ENCODE measurements at places on chromosomes 3 and 15.
A peak's percentile ranks its signal among the peaks of the same experiment; 100 is the strongest.

- peak; percentile 87 for DNase-seq
Measured at GRCh38 chr3:138082085-138082991, 33.1 kb downstream of the DZIP1L start.

GRCh38 chr15:73240866-73241499 is 127.8 kb downstream of the HCN4 start:
- peak; percentile 30 for DNase-seq

- no peak for DNase-seq
Measured at GRCh38 chr3:46114323-46114988, 87.2 kb upstream of the XCR1 start.

- no peak for DNase-seq
Measured at GRCh38 chr3:48934333-48934991, 15.8 kb downstream of the ARIH2 start.

DNA sequence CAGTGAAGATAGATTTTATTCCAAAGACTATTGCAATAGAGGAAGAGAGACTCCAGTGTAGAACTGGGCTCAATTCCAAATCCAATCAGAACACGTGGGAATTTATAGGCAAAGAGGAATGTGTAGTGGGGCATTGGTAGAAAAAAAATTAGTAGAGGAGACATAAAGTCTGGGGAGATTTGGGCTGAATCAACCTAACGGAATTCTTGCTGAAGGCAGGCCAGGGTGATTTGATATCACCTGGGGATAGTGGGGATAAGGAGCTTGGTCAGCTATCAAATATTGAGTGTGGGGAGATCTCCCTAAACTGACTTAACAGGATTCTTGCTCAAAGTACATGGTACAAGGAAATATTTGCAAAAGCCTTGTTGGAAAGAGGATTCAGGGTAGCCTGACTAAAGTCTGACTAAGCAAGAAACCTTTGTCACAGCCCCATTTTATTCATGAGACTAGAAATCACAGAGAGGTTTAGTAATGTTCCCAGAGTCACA is 29.6 kb downstream of the SST start:
- DNase-seq: no peak

DNA sequence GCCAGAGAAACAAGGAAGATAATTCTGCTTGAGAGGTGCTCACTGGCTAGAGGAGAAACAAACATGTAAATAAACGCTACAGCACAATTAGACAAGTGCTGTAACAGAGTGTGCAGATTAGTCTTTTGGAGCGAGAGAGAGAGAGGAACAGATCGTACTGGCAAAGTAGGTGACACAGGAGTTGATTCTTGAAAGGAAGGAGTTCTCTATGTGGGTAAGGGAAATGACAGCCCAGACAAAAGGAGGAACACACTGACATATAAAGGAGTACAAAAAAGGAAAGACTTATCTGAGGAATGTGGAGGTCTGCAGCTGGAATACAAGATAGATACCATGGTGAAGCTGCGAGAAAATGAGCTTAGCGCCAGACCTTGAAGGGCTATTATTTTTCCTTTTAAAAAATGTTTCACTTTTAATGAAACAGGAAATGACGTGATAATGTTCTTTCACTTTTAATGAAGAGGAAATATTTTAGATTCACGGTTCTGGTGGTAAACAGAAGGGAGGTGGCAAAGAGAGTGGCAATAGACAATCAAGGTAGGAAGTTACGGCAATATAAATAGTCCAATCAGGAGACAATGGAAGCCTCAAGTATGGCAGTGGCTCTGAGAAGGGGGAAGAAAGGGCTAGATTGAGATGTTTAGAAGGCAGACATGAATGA is 202.9 kb downstream of the VPS13C start:
- no peak for DNase-seq

DNA sequence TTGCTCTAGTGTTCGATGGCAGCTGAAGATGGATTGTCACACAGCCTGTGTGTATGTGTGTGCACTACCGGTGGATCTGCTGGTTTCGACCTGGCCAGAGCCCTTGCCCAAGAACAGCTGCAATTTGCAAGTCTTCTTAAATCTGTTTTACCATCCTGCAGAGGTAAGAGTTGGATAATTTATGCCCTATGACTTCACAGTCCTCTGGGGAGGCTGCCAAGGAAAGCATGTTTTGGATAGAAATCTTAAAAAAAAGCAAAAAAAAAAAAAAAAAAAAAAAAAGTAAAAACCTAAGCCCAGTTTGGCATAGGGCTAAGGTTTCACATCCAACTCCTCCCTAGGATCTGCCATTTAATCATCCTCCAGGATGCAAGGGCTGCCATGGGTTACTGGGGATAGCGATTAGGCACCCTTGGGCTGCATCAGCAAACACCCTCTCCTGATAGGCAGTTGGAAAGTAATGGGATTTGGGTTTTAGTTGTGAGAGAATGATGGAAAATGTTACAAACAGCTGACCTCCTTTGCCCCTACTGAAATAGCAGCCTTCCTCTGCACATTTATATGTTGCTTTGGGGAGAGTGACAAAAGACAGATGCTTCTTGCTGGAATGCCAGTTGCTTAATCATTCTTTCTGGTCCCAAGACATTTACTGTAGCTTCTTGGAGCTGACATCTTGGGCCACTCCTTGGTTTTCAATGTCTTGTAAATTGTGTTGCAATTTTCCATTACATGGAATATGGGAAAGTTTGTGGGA is 35.4 kb downstream of the CD200R1L start:
- no peak for DNase-seq

GRCh38 chr3:45145223-45145622 is 955 bp downstream of the CDCP1 start:
- peak; percentile 4 for DNase-seq

- DNase-seq: no peak
Measured at GRCh38 chr15:88834211-88834812, 31.1 kb downstream of the ACAN start.

DNA sequence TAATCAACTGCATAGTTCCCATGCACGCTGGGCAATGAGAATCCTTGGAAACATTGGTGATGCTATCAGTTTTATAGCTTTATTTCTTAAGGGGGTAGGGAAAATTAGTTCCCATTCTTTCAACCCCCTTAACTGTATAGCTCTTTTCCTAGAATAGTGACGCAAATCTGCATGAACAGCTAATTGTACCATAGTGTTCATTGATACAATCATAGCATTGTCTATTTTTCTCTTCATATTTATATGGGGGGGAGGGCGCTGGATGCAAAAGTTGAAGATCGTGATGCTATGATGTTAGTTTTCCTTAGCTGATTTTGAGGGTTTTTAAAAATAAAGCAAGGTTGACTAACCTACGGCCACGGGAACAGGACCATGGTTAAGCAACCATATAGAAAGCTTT is 32.4 kb upstream of the SAMMSON start:
- no peak for DNase-seq

- DNase-seq: no peak
Measured at GRCh38 chr3:101817992-101818391, 31.3 kb upstream of the NFKBIZ start.

DNA sequence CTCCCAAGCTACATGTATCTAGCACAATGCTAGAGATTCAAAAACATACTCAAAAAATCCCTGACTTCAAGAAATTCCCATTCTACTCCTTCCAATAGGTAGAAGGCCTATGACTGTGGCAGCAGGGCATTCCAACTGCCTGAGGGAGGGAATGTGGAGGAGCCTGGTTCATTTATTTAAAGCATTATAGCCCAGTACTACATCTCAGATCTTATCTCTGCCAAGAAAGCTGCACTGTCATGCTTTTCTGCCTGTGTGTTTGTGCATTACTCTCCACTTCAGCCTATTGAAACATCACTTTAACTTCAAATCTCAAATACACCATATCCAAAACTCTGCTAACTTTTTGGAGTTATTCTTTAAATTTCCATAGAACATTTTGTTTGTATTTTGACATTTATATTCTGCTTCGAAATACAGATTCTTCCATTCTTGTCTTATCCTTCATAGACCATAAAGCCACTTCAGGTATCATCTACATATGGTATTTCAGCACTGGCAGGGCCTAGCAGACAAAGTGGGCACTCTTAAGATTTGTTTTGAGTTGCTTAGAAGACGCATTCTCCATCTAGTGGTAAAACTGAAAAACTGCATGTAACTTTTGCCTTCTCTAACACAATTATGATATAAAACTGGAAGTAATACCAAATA is 59.1 kb upstream of the NEDD4 start:
- DNase-seq: peak; percentile 15

DNA sequence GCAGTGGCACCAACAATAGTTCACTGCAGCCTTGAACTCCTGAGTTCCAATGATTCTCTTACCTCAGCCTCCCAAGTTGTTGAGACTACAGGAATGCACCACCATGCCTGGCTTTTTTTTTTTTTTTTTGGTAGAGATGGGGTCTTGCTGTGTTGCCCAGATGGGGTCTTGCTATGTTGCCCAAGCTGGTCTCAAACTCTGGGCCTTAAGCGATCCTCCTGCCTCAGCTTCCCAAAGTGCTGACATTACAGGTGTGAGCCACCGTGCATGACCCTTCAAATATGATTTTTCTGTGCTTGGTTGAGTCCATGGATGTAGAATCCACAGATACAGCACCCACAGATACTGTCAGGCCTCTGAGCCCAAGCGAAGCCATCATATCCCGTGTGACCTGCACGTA is 30.2 kb upstream of the IDH2 start:
- no peak for DNase-seq

GRCh38 chr3:155024006-155024638 is 56.0 kb upstream of the MME start:
- no peak for DNase-seq

GRCh38 chr3:163476179-163476578 is 1602.1 kb downstream of the SI start:
- DNase-seq: peak; percentile 42

Measured in NCI-H510A treated with DMSO at 0.1 percent for 48 hours (cell line).